Naive thymus-derived CD8-positive, alpha-beta T cell (primary cell): ENCODE measurements at places on chromosomes 6 and 20. TPM values are rescaled to one million over a fixed set of nuclear protein-coding genes. Genes with fewer than 3 reads are reported as not detected.

DEF6 gene
- polyA plus RNA-seq = 196 TPM

C6orf132 gene
- polyA plus RNA-seq = not detected

BEND6 gene
- polyA plus RNA-seq = 0.34 TPM

MYBL2 gene
- polyA plus RNA-seq = 0.07 TPM

OVOL2 gene
- not detected for polyA plus RNA-seq

SYCP2L gene
- not detected for polyA plus RNA-seq

FAM83B gene
- polyA plus RNA-seq = not detected

FAM209A gene
- polyA plus RNA-seq = 0.42 TPM

RIMS1 gene
- not detected for polyA plus RNA-seq

TFAP2B gene
- polyA plus RNA-seq = not detected

HRH3 gene
- polyA plus RNA-seq = not detected

HLA-DRA gene
- 13.2 TPM for polyA plus RNA-seq

HS3ST5 gene
- not detected for polyA plus RNA-seq

ZSCAN26 gene
- 16.1 TPM for polyA plus RNA-seq

NHSL1 gene
- not detected for polyA plus RNA-seq

FAM229B gene
- polyA plus RNA-seq = 12.3 TPM

ARFGEF3 gene
- polyA plus RNA-seq = not detected

SOX18 gene
- not detected for polyA plus RNA-seq
